NCI-H460 (cell line): ENCODE measurements at places on chromosomes 12 and 14.

DNA sequence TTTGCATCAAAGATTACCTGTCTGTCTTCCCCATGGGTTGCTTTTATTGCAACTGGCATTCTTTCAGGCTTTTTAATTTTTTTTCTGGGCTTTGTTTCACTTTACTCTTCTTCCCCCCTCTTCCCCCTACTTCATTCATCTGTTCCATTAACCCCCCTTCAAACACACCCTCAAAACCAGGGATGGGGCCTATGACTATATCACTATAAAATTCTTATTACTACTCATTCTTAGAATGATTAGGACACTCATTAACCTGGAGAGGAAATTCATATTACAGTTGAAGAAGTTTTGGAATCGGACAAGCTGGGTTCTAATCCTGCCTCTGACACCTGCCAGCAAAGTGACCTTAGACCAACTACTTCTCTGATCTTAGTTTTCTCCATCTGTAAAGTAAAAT lies 24.8 kb upstream of the MDM1 start:
- no peak for DNase-seq

GRCh38 chr14:91238661-91239060 lies 5.8 kb downstream of the GPR68 start:
- no peak for DNase-seq

DNA sequence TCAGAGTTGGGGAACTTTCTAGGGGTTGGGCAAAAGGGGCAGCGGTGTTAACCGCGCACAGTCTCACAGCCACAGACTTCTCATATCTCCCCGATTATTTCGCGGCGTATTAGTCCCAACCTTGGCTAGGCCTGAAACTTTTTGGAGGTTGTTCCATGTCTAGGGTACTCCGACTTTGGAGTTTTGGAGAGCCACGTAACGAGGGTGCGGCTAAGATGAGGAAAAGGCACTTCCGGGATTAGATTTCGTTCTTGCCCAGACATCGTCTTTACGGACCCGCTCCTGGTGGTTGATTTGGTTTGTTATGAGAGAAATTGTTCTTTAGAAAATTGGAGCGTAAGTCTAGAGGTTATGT lies 513 bp downstream of the CCNK start:
- no peak for DNase-seq

- DNase-seq: no peak
Measured at GRCh38 chr12:106328735-106329134, 26.2 kb downstream of the TCP11L2 start.

DNA sequence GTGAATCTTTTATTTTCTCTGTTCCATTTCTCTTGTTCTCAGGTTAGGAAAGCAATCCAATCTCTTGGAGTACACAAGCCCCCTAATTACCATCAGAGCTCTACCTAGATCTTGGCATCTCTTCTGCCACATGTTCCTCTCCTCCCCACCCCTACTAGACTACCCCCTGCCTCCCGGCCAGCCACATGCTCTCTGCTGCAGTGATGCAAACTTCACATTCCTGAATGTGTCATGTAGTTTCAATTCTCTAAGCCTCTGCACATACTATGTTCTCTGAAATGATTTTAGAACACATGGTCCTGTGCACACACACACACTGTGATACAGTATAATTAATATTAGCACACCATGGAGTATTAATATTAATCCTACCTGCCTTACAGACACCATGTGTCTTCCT lies 104.6 kb downstream of the EFCAB11 start:
- no peak for DNase-seq

GRCh38 chr12:62802984-62803383 lies 132.0 kb downstream of the PPM1H start:
- no peak for DNase-seq

DNA sequence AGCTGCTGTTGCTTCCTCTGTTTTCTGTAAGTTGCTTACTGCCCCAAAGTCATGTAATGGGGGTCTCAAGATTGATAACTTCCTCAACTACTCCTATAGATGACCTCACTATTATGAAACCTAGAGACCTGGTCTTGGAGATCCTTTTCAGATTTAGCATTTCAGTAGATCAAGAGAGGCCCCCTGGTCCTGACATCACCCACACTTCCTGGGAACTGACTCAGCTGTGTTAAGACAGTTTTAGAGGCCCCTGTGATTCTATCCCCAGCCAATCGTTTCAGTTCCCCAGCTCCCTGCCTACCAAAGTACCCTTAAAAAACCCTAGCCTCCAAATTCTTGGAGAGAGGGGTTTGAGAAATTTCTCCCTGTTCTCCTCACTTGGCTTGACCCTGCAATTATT lies 9.2 kb upstream of the ARG2 start:
- DNase-seq: no peak

GRCh38 chr12:93886533-93887511 lies 209.6 kb downstream of the CRADD start:
- DNase-seq: no peak

DNA sequence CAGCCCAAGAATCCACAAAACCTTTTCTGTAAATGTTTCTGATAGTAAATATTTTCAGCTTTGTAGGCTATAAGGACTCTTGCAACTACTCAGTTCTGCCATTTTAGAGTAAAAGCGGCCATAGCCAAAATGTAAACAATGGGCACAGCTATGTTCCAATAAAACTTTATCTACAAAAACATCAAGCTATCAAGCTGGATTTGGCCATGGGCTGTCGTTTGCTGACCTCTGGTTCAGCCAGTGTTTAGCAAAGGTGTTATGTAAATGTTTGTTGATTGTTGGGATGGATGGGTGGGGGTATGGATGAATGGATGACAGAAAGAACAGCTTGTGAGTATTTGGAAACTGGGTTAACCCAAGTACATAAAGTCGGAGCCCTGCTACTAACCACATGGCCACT lies 111.1 kb upstream of the VRK1 start:
- DNase-seq: no peak

DNA sequence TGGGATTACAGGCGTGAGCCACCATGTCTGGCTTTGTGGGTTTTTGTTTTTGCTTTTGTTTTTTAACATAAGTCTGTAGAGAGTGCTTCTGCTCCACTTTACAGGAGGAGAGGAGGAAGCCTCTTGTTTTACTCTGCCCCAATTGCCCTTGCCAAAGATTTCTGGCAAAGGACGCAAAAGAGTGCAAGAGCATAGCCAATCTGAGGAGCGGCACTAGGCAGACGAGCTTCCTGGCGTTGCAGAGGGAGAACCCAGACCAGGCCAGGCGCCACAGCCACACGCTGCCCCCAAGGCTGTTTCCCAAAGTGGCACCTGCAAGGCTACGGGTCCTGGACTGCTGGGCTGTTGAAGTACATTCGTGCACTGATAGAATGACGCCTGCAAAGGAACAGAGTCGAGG lies 96.2 kb downstream of the BBS10 start:
- no peak for DNase-seq

- no peak for DNase-seq
Measured at GRCh38 chr14:37131205-37131604, 41.2 kb downstream of the SLC25A21 start.

DNA sequence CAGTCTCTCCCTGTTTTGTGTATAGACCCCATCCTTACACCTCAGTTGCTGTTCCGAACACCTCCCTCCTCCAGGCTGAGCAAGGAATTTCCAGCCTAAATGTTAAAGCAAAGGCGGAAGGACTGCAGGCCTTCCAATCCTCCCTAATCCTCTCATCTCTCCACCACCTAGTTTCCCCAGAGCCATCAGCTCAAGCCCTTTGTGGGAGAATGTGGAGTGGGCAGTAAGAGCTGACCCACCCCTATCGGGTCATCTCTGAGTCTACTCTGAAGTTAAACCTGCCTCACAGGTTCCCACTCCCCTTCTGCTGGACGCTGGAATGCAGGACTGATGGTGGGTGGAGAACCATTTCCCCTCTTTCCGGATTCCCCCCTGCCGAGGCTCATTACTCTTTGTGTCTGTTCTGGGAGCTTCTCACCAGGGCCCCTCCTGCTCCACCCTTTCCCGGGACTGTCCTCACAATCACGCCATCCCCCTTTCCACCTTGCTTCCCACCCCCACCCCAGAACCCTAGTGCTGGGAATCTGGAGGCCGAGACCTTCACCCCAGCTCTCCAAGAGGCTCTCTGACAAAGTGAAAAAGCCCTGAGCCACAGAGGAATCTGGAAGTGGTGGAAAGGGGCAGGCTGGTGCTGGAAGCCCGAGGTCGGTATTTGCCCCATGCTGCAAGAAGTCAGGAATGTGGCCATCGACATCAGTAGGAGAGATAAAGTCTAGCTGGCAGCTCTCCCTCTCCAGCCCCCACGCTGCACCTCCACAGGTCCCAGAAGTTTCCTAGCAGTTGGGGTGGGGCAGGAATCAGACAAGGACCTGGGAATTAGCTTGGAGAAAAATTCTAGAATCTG lies 3.3 kb upstream of the KRT18 start:
- no peak for DNase-seq

DNA sequence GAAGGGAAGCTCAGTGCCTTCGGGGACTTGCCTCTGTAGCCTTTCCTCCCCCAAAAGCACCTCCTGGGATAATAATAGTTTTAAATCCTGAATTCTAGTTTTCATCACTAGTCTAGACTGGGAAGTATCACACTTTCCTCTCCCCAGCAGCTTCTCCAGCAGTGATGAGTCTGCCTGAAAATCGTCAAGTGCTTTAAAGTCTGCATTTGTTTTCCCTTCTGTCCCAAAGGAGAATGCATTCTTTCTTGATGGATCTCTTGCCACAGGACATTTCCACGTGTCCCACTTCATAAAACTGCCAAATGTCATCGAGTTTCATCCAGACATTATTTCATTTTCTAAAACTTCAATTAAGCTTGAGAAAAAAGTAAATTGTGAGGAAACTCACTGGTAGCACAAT lies 15.0 kb downstream of the CSRP2 start:
- DNase-seq: no peak

DNA sequence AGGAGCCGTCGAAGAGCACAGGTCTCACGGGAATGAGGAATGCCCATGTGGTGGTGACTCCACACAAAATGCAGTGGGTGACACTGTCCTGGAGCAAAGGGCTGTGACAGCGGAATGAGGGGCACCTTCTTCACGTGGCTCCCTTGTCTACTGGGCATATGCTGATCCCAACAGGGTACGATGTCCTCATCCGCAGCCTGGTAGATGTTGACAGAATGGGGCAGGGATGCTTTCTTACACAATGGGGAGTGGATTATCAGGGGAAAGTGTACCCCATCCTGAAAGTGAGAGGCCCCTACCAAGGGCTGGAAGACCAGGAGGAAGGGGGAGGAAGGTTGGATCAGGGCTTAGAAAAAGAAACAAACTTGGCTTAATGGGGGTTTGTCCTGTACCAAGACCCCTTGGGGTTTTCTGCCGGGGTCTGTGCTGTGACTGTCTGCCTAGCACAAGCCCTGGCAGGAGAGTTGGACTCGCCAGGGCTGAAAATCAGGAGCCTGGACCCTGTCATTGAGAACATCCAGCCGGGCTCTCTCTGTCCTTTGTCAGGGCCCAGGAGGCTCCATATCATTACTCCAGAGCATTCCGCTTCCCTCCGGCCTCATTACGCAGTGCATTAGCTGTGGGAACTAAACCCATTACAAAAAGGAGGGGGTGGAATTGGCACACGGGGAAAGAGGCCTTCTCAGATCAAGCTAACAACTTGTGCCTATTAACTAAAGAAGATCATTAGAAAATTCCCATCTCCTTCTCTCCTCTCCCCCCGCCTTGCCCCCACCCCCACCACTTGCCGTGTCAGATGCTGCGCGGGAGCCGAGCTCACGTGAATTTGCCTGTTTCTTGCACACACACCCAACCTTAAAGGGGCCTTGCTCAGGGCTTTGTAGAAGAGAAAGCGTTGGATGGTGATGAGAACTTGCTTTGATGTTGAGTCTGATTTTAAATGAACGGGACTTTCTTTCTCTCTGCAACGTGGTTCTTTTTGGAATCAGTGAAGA lies 171.8 kb upstream of the PARP11 start:
- no peak for DNase-seq

DNA sequence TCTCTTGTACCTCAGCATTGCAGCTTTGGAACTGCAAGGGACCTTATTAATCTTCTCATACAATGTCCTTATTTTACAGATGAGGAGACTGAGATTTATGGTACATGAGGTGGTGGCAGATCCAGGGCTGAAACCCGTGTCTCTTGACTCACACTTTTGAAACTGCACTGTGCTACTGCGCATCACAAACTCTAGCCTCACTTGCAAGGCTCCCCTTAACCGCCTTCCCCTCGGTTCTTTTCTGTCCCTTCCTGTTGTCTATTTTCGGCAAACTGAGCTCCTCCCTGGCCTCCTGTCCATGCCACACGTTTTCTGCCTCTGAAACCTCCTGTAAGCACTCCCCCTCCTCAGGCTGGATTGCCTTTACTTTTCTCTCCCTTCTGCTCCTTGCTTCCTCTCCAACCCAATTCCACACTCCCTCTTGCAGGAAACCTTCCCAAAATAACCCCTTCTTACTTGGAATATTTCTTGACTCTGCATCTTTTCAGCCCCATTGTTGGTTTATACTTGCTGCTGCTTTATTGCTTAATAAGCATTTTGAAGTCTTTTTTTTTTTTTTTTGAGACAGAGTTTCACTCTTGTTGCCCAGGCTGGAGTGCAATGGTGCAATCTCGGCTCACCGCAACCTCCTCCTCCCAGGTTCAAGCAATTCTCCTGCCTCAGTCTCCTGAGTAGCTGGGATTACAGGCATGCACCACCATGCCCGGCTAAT lies 72.4 kb upstream of the CISTR start:
- no peak for DNase-seq

- no peak for DNase-seq
Measured at GRCh38 chr12:20188930-20189653, 179.2 kb upstream of the PDE3A start.

- no peak for DNase-seq
Measured at GRCh38 chr14:61388173-61388975, 67.0 kb downstream of the PRKCH start.

DNA sequence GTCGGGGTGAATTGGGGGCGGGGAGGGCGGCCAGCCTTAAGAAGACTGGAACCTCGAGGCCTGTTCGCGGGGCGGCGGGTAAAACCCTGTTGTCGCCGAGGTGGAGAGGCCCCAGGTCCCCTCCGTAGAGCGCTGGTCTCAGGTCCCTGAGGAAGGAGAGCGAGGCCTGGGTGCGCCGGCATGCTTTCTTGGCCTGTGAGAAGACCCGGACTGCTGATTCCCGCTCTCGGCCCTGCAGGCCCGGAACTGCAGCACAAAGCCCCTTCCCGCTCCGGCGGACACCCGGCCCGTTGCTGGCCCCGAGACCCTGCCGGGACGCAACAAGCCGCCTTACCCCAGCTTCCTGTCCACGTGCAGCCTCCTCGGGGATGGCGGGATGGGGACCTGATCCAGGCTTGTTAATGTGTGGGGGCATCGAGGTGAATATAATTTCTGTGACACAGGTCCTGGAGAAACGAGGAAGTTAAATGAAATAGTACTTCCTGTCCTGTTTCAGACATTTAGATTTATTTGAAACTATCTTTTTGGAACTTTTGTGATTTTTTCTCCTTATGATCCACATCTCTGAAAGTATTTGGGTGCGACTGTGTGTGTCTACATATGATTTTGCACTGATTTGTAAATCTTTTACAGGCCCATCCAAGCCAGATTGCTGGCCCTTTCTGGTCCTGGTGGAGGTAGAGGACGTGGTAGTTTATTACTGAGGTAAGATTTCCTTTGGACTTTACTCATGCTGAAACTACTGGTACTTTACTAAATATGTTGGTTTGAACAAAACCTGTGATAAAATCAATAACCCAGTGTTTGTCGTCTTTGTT lies 600 bp downstream of the PNN start:
- DNase-seq: no peak
